Activated CD4-positive, alpha-beta T cell treated with anti-CD3 and anti-CD28 coated beads for 24 hours (primary cell): ENCODE measurements at places on chromosomes 3 and 15.

DNA sequence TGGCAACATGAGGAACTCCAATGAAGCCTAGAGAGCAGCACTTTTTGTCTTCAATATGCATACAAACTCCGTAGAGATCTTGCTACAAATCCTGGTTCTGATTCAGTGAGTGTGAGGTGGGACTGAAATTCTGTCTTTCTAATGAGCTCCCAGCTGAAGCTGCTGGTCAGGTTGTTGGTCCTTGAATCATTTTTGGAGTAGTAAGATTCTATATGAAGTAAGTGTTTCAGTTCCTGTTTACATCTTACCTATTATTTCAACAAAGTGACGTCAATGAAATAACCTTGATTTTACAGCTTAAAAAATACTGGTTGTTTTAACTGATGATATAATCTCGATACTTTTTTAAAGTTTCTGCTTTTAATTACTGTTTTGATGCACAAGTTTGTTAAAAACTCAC lies 33.9 kb downstream of the SHQ1 start:
- no peak for DNase-seq

GRCh38 chr3:179589143-179589542 lies 15.3 kb downstream of the MRPL47 start:
- DNase-seq: no peak

- DNase-seq: no peak
Observed at GRCh38 chr3:172316758-172317157, 131.5 kb downstream of the GHSR start.

DNA sequence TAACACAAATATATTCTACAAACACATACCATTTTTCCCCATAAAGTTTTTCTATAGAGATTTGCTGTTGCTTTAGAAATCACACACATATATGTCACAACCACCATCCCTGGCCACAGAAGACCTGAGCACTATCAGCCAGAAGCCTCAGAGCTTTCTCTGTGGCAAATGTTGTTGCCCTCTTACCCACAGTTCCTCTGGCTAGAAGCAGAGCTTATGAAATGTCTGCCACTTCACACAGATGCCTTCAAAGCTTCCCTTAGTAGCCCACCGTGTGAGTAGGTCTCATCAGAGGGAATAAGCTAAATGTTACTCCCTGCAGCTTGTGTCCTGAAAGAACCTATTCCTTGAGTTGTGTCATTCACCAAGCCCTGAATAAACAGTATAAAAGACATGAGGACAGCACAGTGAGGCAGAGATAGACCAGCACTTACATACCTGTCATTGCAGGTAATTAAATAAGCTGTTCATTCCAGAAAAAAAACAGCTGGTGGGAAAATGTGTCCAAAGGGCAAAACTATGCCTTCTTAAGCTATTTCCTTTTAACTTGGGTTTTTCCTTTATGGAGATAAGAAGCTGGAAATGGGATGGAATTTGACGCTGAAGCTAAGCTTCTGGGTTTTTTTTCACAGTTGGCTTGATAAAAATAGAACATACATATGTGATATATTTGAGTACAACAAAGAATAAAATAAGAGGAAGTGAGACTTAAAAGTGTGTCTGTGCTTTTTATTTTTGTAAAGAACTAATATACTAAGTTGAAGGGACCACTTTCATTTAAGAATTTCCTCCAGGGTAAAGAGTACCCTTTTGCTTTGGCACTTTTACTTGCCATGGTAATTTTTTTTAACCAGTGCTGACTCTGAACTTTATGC lies 391.4 kb downstream of the KCNH8 start:
- no peak for DNase-seq

DNA sequence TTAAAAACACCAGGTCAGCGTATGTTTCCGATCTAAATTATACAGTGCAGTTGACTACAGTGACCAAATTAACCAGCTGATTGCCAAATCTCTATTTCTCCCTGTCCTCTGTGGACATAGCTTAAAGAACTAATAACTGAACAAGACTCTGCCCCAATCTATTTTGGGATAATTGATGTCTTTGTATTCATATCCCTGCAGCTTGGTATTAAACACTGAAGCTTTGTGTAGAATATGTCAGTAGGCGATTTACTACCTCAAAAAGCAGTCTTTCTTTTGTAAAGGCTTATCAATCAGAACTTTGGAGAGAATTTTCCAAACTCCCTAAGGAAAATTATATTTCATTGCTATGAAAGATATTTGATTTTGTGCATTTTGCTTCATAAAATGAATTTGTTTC lies 258.2 kb downstream of the SOX2 start:
- no peak for DNase-seq

DNA sequence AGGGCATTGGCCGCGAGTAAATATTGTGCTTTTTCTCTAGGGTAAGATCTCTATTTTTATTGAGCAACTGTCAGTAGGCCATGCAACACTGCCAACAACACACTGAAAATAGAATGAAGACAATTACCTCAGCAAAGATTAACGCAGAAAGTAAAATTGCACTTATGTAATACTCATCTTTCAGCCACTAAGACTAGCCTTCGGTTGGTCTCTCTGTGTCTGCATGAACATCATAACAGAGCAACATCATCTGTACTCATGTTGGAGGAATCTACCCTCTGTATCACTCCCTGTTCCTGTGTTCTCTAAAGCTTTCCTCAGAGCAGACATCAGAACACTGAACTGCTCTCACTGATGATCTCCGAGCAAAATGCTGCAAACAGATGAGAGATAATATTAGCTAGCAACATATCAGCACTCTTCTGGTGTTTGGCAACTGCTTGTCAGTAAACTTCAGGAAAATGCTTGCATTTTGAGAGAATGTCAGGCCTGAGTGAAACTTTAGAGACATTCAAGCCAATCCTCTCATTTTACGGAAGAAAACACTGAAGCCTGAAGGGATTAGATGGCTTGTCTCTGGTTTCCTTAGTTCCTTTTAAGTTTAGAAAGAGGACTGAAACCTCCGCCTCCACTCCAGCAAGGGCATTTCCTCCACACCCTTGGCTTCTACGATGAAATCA lies 8.4 kb upstream of the LRRC3B start:
- no peak for DNase-seq

- DNase-seq: no peak
Observed at GRCh38 chr3:15542614-15543013, 21.1 kb upstream of the COLQ start.

DNA sequence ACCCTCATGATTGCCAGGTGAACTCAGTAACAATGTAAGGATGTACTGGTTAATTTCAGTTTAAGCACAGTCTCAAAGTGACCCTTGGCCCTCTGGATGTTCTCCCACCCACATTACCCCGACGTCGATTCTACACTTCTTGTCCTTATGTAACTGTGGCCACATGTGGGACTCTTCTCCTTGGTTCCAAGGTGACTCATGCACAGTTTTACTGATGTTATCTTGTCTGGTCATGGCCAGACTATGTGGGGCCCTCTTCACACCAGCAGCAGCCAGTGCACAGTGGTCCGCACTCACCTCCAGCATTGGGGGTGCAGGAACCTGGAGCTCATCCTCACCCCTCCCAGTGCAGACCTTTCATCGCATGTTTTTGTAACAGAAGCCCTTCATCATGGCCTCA lies 519.4 kb downstream of the OCA2 start:
- DNase-seq: no peak

DNA sequence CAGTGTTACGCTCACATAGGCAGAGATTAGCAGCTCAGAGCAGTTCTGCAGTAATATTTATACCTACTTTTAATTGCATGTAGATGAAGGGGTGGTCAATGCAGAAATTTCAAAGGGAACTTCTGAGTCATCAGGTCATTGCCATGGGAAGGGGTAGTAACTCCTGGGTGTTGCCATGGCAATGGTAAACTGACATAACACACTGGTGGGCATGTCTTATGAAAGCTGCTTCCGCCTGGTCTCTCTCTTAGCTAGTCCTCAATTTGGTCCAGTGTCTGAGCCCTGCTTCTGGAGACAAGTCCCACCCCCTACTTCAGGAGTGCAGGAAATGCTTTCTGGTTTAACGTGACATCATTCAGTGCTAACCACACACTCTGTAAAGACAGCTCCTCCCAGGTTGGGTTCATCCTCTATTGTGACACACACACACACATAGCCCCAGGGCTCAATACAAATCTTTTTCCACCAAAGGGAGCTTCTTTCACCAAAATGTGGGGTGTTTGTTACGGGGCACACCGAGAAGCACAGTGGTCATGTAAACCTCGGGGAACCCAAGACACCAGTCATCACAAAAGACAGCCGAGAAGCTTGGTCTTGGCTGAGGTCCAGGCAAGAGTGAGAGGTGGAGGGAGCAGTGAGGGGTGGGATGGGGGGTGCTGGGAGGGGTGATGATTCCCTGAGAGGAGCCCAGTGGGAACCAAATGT lies 74.5 kb downstream of the TLE3 start:
- DNase-seq: peak; percentile 20

GRCh38 chr15:39321977-39322376 lies 258.9 kb upstream of the THBS1 start:
- DNase-seq: no peak

DNA sequence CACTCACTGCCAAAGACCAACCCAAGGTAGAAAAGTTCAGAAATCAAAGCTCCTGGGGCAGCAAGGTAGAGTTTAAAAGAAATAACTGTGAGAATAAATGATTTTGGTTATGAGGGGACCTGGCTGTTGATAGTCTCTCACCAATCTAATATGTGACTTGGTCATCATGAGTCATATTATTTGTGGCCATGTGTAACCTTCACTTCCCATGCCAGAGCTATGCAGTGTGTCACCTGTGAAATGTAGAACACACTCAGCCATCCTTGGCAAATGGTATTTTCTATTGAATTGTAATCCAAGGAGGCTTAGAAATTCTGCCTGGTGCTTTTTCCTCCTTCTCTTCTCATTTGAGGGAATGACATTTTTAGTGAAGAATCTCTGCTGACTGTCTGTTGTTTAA lies 184.2 kb upstream of the STAC start:
- no peak for DNase-seq

GRCh38 chr3:112001526-112001925 lies 2.8 kb downstream of the TAGLN3 start:
- DNase-seq: no peak

DNA sequence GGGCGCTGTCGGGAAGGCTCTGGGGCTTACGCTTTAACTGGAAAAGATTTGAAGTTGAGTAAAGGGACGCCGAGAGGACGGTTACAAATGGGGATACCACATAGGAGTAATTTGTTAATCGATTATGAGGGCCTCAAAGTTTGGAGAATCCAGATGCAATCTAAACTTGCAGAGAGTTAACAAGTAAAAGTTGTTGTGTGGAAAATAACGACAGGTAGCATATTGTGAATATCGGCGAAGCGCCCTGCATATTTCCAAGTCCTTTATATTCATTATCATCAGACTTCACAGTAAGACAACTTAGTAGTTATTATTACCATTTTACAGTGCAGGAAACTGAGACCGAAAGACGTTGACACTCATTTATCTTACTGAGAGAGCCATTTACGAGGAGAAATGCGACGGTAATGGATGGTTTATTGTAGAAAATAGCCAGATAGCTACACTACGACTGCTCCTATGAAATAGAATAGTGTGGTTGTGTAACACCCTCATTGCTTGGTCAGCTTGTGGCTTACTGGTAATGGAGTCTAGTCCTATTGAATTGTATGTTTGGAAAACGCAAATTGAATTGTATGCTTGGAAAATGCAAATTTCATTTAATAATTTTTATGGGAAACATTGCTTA lies 700 bp downstream of the MKRN2 start:
- no peak for DNase-seq

- DNase-seq: no peak
Observed at GRCh38 chr3:38003371-38003816, 12.8 kb downstream of the VILL start.

DNA sequence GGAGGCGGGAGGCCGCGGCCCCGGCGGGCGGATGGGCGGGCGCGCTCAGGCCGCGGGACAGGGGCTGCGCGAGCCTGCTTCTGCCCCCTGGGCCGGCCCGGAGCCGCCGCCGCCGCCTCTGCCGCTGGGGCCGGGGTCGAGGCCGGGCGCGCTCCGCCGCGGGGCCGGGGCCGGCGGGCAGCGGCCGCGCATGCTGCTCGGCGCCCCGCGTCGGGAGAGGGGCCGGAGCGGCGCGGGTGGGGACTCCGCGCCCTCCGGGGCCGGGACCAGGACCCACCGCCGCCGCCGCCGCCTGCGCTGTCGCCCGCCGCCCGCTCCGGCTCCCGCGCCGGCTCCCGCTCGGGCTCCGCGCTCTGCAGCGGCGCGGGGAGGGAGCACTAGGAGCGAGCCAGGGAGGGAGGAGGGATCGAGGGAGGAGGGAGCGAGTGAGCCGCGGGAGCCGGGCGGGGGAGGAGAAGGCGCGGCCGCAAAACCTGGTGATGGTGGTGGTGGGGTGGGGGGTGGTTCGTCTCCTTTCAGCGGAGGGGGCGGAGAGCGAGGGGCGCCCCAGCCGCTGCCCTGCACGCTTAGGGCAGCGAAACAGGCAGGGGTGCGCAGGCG lies at the start of gene LINGO1:
LINGO1 (minus strand) TSS at position 379 of the 600 bp plus-strand sequence. CDS start 597 bp downstream, outside the sequence.
- no peak for DNase-seq

DNA sequence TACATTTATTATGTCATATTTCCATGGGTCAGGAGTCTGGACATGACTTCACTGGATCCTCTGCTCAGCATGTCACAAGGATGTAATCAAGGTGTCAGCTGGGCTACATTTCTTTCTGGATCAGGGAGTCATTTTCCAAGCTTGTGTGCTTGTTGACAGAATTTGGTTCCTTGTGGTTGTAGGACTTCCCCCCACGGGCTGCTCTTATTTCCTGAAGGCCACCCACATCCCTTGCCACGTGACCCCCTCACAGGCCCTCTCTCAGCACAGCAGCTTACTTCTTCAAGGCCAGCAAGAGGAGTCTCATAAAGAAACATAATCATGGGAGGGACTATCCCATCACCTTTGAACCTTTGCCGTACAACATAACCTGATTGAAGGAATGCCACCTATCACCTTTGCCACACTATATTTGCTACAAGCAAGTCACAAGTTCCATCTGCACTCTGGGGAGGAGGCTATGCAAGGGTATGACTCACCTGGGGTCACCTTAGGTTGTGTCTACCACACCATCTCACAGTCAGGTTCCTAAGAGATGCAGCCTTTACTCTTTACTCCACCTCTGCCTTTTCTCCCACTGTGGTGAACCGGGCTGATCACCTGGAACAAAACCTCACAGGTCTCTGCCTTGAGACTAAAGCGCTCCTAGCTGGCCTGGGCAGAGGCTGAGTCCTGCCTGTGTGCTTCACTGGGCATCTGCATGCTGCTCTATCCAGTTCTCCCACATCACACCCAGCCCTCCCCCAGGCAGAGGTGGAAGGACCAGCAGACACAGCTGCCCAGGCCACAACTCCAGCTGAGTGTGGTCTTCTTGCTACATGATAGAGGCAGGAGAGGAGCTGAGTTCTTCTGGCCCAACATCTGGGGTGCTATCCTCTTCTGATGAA lies 13.5 kb downstream of the RAB6B start:
- no peak for DNase-seq

- no peak for DNase-seq
Observed at GRCh38 chr3:27171113-27171512, 198.1 kb downstream of the NEK10 start.

GRCh38 chr3:186386883-186387560 lies 25.0 kb upstream of the DGKG start:
- DNase-seq: no peak

GRCh38 chr3:30306896-30307295 lies 299.5 kb upstream of the TGFBR2 start:
- DNase-seq: no peak
